ENCODE measurements at places on chromosomes 1 and 21.

DNA sequence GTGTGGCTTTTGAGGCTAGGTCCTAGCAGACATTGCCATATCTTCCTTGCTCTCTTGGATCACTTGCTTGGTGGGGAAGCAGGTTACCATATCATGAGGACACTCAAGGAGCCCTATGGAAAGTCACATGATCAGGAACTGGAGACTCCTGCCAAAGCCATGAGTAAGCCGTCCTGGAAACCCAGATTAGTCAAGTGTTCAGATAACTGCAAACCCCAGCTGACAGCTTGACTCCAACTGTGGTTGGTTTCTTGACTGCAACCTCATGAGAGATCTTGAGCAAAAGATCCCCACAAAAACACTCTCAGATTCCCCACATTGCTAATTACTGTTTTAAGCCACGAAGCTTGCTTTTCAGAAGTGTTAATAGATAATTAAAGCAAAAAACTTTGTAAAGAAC is 58.6 kb downstream of the CACNA1E start:
- DNase-seq: no peak

GRCh38 chr1:223827193-223827663 is 18.5 kb downstream of the TP53BP2 start:
- no peak for DNase-seq

- no peak for DNase-seq
Measured at GRCh38 chr1:10759413-10760200, 36.8 kb downstream of the CASZ1 start.

GRCh38 chr1:25800703-25801377 is 847 bp downstream of the SELENON start:
- DNase-seq: no peak

- no peak for DNase-seq
Measured at GRCh38 chr1:67264899-67265298, 42.8 kb upstream of the IL12RB2 start.

DNA sequence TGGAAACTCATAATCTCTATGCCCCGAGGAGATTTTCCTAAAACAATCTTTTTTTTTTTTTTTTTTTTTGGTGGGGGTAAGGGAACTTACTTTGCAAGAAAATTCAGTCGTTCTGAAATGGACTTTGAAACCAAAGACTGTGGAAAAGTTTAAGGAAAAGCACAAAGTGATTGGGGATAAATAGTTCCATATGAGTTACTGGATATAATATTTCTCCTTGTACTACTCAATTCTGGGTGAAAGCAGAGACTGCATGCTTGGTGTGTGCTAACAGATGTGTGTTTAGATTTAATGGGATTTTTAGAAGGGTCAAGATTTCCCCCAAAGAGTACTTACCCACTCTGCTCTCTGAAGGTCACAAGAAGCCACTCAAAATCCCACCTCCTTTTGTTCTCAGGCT is 204.9 kb upstream of the USP24 start:
- DNase-seq: no peak

- no peak for DNase-seq
Measured at GRCh38 chr1:111179968-111180533, 20.4 kb downstream of the DENND2D start.

GRCh38 chr1:240612811-240613210 is 856 bp upstream of the GREM2 start:
- no peak for DNase-seq

DNA sequence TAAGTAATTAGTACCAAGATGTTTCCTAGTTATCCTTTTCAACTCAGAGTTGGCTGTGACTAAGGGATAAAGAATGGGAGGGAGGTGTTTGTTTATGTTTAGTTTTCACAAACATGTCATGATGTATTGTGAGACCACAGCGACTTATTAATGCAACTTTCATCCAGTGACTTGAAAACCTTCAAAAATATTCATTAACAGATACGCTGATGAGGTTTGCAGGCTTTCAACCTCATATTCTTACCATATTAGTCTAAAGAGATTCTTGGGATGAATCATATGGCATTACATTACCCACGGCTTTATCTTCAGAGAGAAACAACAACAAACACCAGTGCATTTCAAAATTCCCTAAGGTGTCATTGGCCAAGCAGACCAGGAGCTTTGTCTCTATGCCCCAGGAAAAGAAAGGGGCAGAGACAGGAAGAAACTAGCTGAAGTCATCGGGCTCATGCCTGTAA is 36.4 kb downstream of the PALMD start:
- DNase-seq: no peak

DNA sequence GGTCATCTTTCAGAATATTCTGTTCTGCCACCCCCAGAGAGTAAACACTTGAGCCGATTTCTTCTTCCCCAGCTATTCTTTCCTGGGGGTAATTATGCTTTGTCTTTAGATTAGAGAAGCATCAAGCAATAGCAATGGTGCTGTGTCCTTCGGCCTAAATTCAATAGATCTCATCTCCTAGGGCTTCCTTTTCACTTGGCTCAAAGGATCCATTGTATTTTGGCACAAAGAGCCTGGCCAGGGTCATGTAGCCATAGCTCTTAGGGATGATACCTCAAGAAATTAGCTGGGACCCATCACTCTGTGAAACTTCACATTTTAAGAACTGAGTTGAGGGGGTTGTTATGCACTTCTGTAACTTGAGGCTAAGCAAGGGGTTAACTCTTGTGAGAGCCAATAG is 27.0 kb downstream of the MRPS6 start:
- DNase-seq: no peak

GRCh38 chr1:230319014-230319747 is 107.0 kb downstream of the PGBD5 start:
- DNase-seq: no peak

DNA sequence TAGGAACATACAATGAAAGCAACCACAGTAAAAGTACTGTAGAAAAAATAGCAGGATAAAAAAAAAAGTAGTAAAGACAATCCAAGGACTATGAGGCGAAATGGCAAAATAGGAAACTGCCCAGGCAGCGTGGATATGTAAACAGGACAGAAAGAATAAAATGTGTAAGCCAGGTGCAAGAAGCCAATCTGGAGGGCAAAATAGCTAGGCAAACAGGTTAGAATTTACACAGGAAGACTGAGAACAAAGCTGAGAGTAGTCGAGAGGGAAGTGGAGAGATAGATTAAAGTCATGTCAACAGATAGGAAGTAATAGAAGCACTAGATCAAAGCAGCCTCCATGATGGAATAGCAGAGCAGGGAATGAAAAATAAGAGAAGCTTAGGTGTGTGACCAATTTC is 124.2 kb upstream of the B3GALT2 start:
- no peak for DNase-seq

DNA sequence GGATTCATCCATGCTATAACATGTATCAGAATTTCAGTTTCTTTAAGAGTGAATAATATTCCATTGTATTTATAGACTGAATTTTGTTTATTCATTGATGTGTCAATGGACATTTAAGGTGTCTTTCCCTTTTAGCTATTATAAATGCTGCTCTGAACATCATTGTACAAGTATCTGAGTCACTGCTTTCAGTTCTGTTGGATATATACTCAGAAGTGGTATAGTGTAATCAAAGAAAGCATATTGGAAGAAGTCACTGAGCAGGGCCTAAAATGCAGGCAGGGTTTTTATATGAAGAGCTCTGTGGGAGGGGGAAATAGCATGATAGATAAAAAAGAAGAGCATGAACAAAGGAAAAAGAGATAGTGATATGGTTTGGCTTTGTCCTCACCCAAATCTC is 22.5 kb downstream of the TYW3 start:
- DNase-seq: no peak

DNA sequence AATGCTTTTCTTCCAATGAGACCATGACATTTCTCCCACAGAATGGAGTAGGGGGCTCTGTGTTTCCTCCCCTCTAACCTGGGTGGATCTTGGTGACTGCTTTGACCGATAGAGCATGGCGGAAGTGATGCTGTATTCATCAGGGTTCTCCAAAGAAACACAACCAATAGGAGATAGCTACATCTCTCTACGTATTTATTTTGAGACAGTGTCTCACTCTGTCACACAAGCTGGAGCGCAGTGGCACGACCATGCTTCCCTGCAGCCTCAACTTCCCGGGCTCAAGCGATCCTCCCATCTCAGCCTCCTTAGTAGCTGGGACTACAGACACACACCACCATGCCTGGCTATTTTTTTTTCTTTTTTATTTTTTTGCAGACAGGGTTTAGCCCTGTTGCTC is 29.5 kb upstream of the HNRNPU start:
- no peak for DNase-seq

GRCh38 chr1:15708486-15709137 is 24.5 kb downstream of the PLEKHM2 start:
- DNase-seq: no peak

- no peak for DNase-seq
Measured at GRCh38 chr1:165877940-165878556, 50.6 kb downstream of the UCK2 start.

- no peak for DNase-seq
Measured at GRCh38 chr1:184166485-184166884, 115.0 kb downstream of the TSEN15 start.

DNA sequence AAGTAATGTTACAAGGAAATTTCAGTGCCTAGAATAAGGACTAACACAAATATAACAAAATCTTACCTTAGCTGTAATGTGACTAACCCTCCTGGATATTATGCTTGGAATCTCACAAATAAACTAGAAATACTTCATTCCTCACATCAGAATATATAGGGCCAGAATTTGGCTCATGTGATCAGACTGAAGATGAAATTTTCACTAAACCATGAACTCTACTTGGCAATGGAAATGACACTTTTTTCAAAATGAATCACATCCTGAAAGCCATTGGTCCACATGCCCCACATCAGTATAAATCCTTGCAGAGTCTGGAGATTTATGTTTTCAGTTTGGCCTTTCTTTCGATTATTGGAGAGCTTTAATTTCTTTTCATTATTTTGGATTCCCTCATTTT is 227.8 kb downstream of the NRIP1 start:
- no peak for DNase-seq

GRCh38 chr21:44982558-44983250 is 42.9 kb downstream of the SLX9 start:
- no peak for DNase-seq

DNA sequence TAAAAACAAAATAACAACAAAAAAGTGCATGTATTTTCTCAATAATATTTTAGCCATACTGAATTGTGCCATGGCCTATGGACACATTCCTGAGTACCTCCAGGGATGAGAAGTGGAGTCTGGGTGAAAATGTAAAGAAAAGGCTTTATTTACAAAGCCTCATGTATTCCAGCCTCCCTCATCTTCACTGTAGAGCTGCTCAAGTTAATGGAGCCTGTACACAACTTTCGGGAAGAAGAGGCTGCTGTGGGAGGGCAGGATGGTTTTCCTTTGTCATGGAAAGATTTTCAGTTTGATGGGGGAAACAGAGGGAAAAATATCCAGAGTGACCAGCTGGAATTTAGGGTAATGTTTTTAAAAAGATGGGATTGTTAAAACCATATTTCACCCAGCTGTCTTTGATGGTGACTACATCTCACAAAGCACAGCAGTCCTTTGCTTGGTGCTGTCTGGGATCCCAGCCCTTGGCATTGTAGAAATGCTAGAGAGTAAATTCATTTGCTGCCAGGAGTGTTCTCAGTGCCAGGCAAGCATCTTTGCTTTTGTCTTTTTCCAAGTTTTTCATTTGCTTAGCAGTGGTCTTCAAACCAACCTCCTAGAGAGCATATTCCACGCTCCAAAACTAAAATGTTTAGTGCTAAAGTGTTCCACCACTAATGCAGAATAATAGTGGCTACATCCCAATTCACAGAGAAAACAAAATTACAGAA is 54.9 kb downstream of the DPT start:
- no peak for DNase-seq

DNA sequence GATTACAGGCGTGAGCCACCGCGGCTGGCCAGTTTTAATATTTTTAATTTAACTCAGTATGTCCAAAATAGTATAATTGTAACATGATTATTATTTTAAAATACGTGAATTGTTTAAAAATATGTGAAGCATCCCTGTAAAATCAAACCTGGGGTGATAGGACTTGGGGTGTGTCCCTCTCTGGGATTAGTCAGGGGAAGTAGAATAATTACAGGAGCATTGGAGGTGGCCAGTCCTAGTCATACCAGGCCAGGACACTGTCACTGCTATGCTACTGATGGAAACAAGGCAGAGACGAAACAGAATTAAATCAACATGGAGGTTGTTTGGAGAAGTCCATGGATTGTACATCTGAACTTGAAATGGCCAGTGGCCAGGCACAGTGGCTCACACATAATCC is 16.8 kb downstream of the SZRD1 start:
- no peak for DNase-seq

DNA sequence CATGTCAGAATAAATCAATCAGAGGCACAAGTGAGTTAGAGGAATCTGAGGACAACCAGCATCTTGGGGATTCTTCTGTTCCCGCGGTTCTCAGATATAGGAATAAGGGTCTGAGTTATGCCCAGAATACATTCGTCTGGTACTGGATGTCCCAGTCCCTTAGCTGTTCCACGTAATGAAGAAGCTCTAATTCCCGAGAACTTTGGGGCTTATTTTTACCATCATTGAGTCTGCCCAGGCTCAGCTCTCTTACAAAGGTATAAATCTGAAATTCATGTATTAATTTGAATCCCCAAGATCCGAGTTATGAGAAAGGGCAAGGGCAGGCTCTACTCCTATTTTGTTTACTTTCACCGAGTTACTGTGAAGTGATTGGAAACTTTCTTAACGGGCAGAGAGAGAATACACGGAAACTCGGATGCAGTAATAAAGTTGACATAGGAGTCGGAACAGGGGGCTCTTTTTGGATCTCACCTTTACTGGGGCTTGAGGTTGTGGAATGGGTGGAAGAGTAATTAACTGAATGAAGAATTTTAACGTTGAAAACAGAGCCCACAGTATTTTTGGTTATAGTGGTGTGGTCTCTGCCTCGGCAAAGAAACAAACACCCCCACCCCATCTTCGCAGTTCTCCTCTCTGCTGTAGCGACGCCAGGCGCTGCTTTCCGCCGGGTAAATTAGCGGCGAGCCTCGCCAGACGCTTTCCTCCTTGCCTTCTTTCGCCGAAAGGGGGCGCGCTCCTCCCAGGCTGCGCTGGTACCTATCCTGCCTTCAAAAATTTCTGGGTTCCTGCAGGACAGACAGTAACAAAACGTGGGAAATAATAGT is 7.1 kb downstream of the PRRX1 start:
- no peak for DNase-seq

DNA sequence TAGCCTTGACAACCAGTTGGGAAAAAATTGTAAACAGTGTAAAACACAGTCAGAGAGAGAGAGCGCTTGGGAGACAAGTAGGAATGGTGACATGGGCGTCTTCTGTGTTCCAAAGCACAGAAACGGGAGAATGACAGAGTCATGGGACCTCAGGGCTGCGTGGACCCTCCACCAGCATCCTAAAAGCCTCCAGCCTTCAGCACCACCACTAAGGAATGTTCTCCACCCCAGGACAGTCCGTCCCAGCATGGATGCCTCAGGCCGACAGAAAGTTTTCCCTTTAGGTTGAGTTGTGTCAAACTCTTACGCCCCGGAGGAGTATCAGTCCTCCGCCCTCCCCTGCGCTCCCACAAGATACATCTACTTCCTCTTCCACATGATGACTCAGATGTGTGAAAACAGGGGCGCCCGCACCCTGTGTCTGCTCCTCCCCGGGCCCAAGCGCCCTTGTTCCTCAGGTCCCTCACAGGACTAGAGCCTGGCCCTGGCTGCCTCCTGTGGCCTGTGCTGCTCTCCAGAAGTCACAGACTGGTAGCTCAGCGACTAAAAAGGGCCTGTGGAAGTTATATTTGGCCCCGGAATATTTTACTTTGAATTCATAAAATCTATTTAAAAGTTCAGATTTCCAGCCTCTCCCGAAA is 63.9 kb upstream of the EFHD2 start:
- DNase-seq: peak; percentile 61

GRCh38 chr1:66644331-66644730 is 107.9 kb upstream of the DYNLT5 start:
- no peak for DNase-seq
